ENCODE measurements at places on chromosomes 13 and 19.

DNA sequence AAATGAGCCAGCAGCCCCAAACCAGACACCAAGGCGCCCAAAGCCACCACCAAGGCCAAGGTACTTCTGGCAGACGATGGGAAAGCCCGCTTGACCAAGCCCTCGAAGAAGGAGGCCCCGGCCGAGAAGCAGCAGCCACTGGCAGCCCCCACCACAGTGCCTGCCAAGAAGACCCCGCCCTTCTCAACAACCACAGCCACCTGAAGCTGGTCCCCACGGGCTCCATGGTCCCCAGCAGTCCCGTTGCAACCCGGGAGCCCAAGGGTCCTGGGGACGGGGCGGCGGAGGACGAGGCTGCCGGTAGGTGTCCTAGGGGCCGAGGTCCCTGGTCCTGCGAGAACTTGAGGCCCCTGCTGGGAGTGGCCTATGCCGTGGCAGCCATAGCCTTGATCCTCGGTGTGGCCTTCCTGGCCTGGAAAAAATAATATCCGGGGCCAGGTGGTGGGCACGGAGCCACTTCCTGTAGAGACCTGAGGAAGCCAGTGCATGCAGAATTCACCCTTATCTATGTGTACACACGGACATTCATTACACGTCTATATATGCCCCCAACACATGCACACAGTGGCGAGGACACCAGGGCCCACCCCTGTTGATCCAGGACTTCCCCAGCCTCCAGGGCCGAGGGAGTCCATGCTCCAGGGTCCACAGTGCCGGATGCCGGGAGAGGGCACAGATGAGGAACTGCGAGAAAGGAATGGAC, 13.8 kb downstream of the C1QTNF9 start:
- DNase-seq, result no peak

GRCh38 chr19:38303517-38304351, at the start of gene C19orf33:
C19orf33 (plus strand) TSS chr19:38304251; CDS start chr19:38304262, 11 bp downstream.
- DNase-seq, result no peak

DNA sequence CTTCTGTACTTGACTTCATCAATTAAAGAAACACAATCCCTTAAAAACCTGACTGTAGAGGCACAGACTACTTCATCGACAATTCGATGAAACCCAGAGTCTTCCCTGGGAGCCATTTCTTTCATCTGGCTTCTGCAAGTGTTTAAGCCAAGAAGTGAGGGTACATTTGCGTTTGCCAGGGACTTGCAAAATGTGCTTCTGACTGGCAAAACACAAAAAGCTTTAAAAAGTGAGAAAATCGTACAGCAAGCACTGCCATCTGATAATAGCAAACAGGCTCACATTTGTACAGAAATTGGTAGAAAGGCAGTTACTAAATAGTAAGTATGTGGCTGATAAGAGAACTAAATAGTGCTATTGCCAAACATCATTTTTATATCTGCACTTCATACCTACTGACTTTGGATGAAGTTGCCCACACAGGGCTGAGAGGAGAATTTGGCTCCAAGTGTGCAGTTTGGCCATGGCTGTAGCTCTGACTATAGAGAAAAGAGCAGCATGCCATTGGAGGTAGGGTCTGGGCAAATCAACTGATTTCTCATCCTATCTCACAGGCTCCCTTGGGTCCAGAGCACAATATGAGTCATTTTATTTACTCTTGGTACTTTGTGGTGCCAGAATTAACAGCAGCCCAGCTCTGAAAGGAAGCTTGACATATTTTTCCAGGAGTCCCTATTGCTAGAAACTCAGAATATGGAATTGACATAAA, 358.1 kb downstream of the OXGR1 start:
- DNase-seq, result no peak

- DNase-seq, result peak; percentile 64
Measured at GRCh38 chr19:4831304-4831978, at the start of gene TICAM1. TICAM1 (minus strand) TSS chr19:4831712; CDS start chr19:4818377, 13,335 bp downstream.

DNA sequence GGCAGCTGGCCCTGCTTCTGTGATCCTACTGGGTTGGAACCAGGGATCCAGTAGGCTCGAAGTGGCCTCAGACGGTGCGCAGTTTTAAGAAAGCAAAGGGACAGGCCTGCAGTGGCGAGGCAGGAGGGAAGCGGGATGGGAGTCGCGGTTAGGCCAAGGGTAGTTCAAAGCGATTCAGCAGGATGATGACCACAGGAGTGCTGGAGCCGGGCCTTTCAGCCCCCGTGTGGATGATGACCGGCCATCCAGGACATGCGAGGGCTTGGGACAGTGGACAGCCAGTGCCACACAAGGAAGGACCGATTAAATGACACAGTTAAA, 854 bp downstream of the RNASEH2B start:
- DNase-seq, result peak; percentile 37

DNA sequence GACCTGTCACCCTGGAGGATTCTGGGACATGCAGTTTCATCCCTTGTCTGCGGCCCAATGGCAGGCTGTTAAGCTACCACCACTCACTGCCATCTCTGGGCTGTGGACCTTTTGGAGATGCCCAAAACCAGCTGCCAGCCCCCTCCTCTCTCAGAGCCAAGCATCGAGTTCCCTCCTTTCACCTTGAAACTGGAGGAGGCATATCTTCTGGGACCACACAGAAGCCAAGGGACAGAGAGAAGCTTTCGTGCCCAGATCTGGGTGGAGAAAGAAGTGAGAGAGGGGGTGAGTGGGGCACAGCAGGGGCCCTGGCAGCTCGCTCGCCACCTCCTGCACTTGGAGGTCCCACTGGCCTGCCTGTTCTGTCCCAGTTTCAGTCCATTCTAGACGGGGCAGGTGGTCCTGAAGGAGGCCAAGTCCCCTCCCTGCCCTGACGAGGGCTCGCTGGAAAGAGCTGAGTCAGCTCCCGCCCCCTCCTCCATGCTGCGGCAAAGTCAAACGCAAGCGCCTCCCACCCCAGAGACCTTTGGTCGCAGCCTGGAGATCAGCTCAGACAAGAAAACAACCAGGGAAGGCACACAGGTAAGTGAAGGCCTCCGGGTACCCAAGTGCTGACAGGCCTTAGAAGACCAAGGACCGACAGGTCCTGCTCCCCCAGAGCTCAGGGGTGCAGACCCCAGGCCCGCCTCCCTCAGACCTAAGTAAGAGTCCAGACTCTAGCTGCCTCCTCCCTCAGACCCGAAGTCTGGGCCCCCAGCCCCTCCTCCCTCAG, 3.8 kb downstream of the BCAT2 start:
- peak; percentile 63 for DNase-seq

- no peak for DNase-seq
Measured at GRCh38 chr13:33862016-33862415, 44.1 kb downstream of the RFC3 start.

- DNase-seq, result no peak
Measured at GRCh38 chr19:30718707-30719106, 346.5 kb downstream of the ZNF536 start.

GRCh38 chr13:107324416-107325204, 756.7 kb upstream of the ARGLU1 start:
- DNase-seq, result no peak

GRCh38 chr13:60617991-60618733, 221.1 kb downstream of the TDRD3 start:
- DNase-seq, result peak; percentile 58

GRCh38 chr13:111076155-111077013, 38.7 kb upstream of the ARHGEF7 start:
- DNase-seq, result no peak

- DNase-seq, result peak; percentile 84
Measured at GRCh38 chr13:94419304-94419924, 60.1 kb downstream of the DCT start.

All from fibroblast of pulmonary artery (primary cell).